Activated CD4-positive, alpha-beta T cell treated with anti-CD3 and anti-CD28 coated beads, Interleukin-2, amount 50 U/mL, for 16 hours (primary cell): ENCODE measurements at places on chromosomes 7 and 10.

DNA sequence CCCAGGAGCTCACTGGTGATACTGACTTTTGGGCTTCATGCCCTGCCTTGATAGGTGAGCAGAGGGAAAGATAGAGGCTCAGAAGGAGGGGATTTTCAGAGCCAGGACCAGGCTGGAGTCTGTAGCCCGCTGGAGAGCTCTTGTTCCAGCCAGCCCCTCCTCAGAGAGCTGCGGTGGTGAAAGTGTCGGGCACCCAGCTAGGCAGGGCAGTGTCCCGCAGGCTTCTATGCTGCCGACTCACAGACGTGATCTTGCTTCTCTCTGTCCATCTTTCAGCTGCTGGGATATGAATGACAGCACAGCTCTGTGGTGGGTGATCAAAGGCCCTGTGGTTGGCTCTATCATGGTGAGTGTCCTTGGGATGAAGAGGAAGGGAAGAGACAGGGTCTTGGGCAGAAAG, 35.2 kb downstream of the ADCYAP1R1 start:
- no peak for DNase-seq

DNA sequence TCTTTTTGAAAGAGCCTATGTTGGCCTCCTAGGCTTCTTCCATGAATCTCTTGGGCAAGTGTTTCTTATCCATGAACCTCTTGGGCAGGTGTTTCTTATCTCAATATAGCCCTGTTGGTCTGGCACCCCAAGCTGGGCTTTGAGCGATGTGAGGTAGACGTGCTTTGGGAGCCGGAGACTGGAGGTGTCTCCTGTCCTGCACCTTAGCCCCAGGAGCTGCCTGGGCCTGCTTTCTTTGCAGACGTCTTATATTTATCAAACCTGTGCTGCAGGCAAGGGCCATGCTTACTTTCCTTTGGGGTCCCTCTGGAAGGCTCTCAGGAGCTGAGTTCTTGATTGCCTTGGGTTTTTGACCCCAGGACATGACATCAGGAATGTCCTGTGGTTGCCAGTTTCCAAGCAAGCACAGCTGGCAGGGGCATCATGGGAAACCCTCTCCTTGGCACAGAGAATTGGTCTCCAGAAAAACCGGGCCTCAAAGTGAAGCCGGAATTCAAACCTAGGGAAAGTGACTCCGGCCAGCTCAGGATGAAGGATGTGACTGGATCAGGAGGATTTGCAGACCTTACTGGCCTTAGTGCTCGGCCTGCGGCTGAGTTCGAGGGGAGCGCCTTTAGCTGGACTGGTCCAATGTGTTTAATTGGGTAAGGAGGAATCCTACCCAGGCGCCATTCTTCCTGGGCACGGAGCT, 2.8 kb downstream of the JAKMIP3 start:
- DNase-seq: no peak

DNA sequence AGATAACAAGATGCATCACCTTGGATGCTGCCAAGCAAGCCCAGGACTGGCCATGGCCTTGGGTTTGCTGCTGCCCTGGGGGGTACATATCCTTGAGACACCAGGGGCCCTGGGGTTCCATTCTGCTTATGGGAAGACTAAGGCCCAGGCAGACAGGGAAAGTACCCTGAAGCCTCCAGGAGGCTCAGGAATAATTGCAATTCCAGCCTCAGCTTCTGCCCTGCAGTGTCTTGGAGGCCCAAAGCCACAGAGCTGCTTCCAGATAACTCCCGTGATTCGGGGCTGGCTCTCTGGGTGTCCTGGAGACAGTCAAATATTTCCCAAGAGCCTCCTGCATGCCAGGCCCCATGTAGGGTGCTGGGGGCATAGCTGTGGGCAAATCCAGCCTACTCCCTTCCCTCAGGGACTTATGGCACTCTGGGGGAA, 22.6 kb downstream of the MYL10 start:
- no peak for DNase-seq

DNA sequence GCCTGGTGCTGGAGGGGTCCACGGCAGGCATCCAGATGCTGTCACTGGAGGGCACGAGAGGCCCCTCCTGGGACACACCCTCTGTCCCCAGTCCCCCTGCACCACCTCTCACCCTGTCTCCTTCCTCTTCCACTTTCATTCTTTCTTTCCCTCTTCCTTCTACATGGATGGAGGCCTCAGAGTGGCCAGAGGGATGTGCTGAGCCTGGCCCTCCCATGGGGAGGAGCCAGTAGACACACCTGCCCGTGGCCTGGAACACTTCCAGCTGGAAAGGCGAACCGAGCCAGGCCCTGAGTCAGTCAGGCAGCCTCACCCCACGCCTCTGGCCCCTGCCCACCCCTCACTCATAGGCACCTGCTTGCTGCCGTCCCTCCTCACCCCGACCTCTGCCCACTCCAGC, 55.9 kb upstream of the MXI1 start:
- no peak for DNase-seq

DNA sequence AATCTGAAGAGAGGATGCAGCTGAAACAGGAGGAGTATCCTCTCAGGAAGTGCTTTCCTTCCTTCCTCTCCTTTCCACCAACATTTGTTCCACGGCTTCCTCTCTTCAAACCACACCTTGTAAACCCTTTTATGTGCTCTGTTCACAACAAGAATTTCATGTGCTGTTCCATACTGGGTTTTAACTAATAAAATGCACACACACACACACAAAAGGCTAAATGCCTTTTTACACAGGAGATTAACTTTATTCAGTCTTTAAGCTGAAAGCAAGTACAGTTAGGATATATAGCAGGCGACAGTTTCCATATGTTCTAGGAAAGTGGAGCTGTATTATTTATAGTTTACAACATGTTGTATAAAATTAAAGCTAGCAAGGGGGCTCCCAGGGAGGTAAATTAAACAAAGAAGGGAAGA, 106.7 kb downstream of the REEP3 start:
- DNase-seq: no peak

DNA sequence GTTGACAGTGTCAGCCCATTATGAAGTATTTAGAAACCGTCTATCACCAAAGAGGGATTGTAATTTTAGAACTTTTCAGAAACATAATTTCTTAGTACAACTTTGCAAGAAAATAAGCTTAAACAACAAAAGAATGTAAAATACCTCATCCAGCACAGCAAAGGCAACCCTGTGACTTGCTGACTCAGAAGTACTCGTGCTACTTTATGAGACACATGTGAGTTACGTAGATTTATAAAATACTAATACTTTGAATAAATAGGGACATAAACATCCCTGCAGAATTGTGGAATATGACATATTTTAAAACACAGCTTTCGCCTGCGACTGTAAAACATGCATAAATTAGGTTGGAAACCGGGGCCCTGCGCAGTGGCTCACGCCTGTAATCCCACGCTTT, 739.7 kb upstream of the ANKRD30A start:
- no peak for DNase-seq

DNA sequence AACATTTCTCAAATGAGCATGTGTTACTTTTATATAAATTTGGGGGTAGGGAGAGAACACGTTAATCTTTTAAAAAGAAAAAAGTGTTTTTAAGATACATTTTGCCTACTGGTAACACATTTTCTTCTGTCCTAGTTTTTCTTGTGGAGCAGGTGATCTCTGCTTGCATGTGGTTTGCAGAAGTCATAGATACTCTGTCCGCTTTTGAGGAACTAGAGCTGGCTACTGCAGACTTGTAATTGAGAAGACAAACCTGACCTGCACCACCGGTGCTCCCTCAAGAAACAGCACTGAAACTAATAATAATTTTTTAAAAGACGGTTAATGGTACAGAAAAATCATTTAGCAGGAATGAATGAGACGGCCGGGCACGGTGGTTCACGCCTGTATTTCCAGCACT, 243.1 kb downstream of the KIAA1217 start:
- no peak for DNase-seq

DNA sequence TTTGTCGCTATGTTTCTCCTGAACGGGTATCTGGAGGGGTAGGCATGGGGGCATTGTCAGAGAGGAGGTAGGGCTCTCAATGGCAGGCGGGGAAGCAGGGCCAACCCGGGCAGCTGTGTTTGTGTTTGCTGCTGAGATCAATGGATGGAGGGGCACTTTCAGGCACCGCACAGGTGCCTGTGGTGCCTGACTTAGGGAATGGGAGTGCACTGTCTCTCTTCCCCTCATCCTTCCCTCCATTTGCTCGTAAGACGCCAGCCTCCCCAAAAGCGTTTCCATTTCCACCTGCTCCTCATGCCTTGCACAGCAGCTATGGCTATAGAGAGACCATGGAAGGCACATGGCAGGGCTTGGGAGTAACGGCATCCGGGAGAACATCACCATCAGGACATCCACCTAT, 615.9 kb upstream of the FOXK1 start:
- no peak for DNase-seq

- no peak for DNase-seq
Measured at GRCh38 chr10:126199221-126199998, 188.9 kb downstream of the ADAM12 start.

DNA sequence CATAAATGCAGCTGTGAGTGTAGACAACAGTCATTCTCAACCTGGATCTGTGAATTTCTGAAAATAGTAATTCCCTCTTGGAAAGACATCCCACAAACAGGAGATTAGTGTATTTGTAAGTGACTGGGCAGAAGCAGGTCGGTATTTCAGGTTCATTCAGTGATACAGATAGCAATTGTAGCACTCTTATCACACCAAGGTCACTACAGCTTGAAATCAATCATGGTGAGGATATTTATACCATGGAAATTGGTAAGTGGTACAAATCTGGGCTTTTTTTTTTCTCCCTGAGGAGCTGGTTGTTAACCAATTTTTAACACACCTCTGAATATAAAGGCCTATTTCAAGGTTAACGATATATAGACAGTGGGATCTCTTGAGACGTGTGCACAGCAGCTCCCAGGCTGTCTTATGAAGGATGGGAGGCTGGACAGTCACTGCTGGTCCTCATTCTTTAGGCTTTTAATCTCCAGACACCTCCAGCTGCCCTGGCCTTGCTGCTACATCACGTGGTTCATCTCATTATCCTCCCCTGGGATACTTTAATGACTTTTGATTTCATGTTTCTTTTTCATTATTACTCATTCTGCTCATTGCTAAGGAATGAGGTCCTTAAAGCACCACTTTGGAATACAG, 87.1 kb downstream of the ITGA8 start:
- no peak for DNase-seq

GRCh38 chr10:78699971-78700370, 368.8 kb upstream of the ZMIZ1 start:
- DNase-seq: no peak

DNA sequence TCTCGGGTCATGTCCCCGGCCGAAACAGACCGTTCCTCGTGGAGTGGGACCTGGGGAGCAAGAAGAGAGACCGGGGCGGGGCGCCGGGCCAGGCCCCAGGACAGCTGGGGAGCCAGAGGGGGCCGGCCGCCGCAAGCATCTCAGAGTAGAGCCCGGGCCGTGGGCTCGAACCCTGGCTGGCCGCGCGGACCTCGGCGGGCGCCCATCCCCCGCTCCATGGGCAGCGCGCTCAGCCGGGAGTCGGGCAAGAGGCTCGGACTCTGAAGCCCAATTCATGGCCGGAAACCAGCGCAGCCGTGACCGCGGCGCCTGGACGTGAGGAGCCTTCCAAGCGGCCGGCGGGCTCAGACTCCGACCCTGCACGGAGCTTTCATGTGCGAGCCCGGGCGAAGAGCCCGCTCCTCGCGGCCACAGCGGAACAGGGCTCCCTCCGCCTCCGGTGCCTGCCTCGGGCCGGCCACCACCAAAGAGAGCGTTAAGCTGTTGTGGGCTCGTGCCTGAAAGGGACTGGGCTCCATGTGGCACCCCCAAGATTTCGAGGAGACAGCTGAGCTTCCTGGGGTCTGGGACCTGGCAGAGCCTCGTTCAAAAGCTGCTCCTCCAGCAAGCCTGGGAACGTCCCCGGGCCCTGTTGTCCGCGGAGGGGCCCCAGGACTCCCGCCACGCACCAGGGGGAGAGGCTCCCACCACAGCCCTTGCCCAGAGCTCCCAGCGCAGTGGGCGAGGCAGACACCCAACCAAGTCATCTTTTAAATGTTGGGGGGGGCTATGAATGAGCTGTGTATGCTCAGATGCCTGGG, 757 bp upstream of the GRID1 start:
- no peak for DNase-seq

- DNase-seq: peak; percentile 77
Measured at GRCh38 chr10:17144757-17145156, 15.1 kb upstream of the CUBN start.

GRCh38 chr7:134832367-134832766, 52.9 kb downstream of the CALD1 start:
- DNase-seq: no peak

DNA sequence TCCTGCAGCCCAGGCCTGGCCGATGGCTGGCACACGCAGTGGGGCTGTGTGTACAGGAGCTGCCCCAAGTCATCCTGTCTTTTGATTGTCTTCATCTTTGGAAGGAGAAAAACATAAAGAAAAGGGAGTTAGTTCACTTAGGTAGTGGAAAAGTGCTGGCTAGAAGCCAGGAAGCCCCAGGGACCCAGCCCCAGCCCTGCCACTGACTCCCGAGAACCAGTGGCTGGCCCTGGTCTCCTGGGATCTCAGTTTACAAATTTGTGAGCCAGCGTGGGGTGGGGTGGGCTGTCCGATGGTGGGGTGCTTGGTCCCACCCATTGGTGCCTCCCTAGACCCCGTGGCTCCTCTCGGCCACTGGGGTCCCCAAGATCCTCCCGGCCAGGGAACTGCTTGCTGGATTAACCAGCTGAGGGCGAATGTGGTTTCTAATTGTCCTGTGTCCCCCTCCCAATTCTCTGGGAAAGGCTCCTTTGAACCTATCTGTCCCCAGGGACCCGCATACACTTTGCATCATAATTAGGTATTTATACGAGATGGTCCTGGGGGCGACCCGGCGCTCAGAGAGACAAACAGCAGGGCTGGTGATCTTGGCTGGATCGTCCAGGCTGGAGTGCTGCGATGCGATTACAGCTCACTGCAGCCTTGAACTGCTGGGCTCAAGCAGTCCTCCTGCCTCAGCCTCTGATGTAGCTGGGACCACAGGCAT, 16.3 kb upstream of the CHST12 start:
- no peak for DNase-seq

DNA sequence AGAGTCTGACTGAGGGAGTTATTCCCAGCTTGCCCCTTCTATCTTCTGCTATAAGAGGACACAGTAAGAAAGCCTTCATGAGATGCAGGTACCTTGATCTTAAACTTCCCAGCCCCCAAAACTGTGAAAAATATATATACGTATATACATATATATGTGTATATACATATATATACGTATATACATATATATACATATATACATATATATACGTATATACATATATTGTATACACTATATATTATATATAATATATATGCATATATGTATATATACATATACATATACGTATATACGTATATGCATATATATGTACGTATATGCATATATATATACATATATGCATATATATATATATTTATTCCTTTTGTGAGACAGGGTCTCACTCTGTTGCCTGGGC, 17.7 kb downstream of the EZH2 start:
- no peak for DNase-seq

DNA sequence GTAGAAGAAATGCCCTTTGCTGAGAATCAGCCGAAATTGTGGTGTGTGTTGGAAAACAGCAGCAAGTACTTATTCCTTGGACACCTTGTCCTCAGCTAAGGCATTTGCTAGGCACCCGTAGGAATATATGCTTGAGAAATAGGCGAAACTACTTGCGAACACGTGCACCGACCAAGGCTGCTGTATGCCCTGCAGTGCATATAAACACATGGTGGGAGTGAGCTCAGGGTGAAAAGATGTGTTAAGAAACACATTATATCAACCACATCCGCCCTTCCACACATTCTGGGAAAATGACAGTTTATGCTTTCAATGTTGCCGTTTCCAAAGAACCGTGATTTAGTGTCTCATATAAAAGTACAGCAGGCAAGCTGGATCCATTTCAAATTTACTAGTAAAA, 199.2 kb downstream of the JCAD start:
- peak; percentile 3 for DNase-seq
